Hematopoietic multipotent progenitor cell treated with erythropoietin and hydrocortisone succinate and interleukin-3 and kit ligand, for 17 days (in vitro differentiated cells): ENCODE measurements at places on chromosomes 2 and 18.

DNA sequence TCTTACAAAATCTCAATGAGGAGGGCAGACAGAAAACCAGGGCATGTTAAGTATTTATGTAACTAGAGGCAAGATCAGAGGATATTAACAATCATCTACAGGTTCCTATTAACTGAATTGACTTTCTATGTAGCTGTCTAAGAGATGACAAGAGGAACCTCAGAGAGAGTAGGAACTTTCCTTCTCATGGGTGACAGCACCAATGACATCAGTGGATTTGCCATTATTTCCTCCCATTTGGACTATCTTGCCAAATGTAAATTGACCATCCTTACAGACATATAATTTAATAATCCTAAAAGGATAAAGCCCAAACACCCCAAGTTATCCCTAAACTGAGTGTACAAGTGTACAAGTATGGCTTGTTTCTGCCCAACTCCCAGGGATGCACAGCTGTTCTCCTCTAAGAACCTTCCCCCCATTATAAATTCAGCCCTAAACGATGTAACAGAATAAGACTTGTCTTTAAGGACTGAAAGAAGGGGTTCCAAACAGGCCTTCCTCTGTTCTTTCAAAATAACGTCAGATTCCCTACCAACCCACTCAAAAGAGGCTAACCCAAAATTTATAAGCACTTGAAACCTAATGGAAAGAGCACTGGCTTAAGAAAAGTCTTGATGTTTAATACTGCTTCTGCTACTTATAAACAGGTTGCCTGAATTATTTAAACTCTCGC lies 73.4 kb upstream of the CHAC2 start:
- no peak for DNase-seq

DNA sequence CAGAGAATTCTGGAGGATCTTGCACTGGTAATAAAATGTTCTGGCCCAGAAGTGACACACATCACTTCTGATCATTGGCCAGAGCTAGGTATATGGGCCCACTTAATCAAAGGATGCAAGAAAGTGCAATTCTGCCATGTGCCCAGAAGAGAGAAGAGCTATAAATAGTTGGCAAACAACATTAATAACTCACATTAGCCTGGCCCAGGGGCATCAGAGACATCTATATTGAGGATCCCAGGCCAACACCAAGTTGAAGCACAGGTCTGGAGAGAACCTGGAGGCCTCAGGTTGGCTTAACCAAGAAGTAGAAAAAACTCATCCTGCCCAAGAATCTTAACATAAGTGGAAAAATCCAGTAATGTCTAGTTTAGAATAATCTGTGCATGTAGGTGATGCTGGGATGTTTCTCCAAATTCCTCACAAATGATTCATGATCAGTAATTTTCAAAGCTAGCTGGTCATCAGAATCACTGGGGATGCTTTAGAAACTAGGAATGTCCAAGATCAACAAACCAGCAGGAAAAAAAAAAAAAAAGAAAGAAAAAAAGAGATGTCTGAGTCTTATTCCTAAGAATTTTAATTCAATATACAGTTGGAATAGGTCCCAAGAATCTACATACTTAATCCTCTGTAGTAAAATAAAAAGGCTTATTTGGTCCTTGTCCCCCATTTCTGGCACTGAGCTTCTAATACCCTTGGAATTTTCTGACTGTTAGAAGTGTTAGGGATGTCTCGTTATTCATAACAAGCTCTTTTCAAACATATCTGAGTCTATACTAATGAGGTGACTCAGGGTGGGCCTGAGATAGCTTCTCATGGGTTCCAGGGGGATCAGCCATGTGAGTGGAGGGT lies 35.0 kb upstream of the EVA1A start:
- no peak for DNase-seq

DNA sequence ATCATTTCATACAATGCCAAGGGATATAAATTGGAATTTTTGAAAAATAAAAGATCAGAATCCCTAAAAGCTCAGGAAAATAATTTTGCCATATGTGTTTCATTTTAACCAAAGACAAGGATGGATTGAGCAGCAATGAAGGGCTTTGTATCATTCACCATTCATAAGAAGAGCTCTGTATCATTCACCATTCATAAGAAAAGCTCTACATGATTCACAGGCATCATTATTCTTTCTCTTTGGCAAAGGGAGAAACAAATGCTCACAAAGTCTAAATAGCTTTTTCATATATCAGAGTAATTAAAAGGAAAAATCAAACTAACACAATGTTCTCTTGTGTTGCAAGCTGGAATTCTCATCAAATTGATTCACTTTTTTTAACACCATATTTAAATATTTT lies 169.1 kb upstream of the MC4R start:
- no peak for DNase-seq

- DNase-seq: no peak
Observed at GRCh38 chr2:17337507-17337906, 180.7 kb downstream of the RAD51AP2 start.

DNA sequence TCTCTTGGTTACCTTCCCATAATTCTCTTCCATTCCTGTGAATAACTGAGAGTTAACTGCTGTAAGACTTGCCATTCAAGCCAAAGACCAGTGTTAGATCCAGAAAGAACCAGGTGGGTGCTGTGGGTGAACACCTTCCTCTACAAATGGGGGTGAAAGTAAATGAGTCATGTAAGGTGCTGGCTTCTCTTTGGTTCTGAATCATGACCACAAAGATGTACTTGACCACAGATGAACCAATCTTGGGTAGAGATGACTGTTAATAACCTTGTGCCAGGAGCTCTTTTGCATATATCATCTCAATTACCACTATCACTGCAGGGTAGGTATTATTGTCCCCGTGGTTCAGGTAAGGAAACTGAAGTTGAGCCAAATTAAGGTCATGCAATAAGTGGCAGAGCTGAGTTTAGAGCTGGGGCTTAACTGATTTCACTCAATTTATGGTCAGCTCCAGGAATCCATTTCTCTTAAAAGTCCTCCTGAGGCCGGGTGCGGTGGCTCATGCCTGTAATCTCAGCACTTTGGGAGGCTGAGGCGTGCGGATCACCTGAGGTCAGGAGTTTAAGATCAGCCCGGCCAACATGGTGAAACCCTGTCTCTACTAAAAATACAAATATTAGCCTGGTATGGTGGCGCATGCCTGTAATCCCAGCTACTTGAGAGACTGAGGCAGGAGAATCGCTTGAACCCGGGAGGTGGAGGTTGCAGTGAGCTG lies 244.9 kb upstream of the CXCR4 start:
- no peak for DNase-seq

GRCh38 chr18:2654169-2654927 lies 1.2 kb upstream of the SMCHD1 start:
- DNase-seq: no peak

DNA sequence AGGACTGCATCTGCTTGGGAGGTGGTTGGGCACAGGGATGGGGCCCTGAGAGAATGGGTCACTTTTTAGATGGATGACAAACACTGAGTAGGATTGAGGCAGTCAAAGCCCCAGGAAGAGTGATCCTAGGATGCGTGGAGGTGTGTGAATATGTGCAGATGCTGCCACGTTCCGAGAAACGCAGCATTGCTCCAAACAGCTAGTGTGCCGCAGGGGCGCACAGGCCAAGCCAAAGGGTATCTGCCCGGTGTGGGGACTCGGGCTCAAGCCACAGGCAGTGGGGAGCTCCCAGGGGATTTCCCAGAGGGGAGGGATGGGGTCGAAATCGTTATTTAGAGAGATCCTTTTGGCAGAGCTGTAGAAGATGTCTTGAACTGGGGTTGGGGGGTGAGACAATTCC lies 274.1 kb downstream of the ALPK2 start:
- DNase-seq: no peak

- DNase-seq: no peak
Observed at GRCh38 chr18:335733-336132, 67.9 kb upstream of the THOC1 start.

DNA sequence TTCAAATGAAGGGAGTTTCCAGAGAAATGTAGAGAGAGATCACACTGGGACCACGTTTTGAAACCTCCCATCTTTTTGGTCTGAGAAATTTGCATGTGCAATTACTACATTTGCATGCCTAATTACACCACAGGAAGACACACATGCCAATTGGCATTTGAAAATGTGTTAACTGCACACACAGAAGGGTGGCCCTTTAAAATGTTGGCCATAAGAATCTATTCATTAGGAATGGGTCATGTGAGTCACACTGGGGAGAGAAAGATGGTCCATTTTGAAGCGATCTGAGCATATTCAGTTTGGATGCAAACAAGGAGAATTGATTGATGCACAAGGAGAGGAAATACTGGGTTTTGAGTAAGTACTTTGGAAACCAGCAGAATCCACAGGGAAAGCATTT lies 1407.1 kb upstream of the ACVR2A start:
- DNase-seq: no peak

DNA sequence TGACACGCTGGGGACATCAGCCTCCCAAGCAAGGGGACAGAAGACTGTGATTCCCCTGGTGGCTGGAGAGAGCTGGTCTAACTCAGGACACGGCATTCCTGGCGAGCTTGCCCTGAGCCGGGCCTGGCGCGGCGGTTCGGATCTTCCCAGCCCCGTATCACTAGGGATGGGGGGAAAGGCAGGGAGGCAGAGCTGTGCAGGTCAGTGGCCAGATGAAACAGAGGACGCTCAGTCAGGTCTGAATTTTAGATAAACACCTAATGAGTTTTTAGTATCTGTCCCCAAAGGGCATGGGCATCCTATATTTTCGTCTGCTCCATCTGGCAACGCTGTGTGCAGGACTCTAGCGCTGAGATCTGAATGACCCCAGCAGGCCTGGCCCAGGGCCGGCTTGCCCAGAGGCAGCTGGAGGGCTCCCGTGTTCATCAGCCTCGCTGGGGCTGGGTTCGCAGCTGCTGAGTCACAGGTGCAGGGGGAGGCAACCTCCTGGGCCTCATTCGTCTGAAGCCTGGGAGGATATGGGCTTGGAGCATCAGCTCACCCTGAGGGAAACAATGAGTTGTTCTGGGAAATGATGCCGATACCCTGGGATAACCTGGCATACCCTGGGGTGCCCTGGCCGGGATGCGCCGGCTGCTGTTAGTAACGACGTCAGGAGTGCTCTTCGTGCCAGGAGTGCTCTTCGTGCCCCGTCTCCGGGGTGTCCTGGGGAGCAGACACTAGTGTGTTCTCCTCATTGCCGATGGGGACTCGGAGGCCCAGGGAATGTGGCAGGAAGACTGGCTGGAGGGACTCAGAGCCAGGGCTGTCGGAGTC lies 48.1 kb upstream of the HPCAL1 start:
- no peak for DNase-seq

DNA sequence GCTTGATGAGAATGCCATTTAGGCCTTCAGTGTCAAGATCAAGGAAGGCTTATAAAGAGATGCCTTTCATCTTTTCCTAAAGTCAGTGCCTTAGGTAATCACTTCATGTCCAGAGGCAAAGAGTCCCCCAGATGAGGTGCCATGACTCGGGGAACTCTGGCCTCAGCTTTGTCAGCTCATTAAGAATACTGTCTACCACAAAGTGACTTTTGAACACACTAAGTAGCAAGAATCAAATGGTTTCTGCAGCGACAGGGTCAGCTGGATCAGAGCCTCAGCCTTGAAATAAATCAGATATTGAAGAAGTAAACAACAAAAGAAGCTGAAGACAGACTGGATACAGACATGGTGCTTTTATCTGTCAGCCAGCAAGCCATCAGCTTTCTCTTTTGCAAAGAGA lies 120.1 kb upstream of the SLC39A10 start:
- DNase-seq: no peak

DNA sequence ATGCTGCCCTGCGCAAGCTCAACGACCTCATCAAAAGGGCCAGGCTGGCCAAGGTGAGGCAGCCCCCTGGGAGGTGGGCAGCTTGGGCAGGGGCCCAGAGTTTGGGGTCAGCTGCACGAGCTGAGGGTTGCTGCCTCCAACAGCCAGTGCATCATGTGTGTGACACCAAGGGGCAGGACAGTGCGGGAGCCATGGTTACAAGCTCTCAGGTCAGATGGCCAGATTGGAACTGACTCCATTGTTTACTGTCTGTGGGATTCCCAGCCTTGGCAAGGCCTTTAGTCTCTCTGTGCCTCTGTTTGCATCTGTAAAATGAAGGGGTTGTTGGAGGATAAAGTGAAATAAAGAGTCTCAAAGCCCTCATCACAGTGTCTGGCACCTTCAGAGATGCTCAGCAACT lies 26.9 kb downstream of the EHD3 start:
- no peak for DNase-seq

DNA sequence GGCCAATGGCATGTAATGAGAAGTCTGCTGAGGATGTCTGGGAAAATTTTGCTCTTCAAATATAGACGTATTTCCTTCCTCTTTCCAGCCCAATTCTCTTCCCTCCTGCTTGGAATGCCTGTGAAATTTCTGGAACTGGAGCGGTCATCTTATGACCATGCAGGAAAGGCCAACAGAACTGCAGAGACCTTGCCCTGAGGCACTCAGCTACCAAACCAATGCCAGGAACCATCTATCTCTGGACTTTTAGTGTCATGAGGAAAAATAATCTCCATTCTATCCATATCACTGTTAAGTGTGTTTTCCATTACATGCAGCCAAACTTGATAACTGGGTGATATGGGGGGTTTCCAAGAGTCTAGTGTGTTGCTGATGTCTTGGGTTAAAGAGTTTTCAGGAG lies 363.7 kb downstream of the SLC4A3 start:
- no peak for DNase-seq

- no peak for DNase-seq
Observed at GRCh38 chr18:8571399-8571798, 37.8 kb upstream of the RAB12 start.

GRCh38 chr2:24471662-24472061 lies 19.4 kb upstream of the NCOA1 start:
- no peak for DNase-seq

DNA sequence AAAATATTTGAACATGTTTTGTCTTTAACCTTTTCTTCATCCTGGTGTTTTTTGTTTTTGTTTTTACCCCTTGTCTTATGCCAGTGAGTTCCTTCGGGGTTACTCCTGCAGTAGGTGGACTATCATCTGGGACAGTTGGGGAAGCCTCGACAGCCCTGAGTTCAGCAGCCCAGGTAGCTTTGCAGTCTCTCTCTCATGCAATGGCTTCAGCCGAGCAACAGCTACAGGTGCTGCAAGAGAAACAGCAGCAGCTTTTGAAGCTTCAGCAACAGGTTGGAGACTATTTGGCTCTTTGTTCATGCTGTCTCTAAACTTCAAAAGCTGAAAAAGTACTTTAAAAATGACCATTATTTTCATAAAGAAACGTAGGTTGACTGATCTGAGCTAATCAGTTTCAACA lies 106.3 kb downstream of the BIRC6 start:
- DNase-seq: no peak

DNA sequence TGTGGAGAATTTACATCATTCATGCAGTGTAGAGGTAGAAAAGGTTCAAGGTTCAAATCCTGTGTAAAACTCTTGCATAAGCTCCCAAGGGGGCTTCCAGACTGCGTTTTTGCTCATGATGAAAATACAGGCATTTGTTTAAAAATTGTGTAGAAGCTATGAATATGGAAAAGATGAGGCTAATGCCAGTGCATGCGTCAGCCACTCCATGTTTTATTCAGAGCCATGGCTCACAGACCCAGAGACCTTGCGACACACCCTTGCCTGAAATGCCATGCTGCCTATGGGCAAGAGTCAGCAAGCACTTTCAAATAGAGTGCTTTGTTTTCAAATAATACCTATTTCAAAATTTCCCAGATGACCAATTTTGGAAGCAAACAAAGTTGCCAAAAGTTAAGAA lies 262.3 kb downstream of the TRIB2 start:
- DNase-seq: no peak
